Posterior vena cava (tissue), 2 donors: ENCODE measurements at places on chromosomes 3 and 15. TPM values are rescaled to one million over a fixed set of nuclear protein-coding genes. Genes with fewer than 3 reads are reported as not detected.

- no peak for DNase-seq
Observed at GRCh38 chr3:33117461-33117860, 3.6 kb downstream of the CRTAP start.

DNA sequence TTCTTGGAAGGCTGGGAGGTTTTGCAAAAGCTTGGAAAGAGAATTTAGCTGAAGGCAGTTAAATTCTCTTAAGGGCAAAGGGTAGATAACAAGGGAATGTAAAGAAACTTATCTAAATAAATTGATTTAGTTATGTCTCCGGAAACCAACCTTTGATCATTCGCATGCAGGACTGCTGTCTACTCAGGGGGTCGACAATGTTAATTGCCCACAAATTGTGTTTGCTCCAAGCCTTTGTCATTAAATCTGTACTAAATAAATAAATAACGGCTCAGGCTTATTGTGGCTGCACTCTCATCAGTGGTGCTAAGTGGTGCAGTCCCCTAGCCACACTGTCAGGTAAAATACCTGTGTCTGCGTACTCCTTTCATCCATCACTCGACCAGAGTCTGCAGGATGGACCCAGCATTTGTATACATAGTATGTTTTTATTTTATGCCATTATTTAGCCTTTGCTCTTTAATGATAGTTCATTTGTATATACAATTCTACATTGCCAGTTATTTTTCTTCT lies 497.4 kb upstream of the RASGRP1 start:
- DNase-seq, result no peak

DNA sequence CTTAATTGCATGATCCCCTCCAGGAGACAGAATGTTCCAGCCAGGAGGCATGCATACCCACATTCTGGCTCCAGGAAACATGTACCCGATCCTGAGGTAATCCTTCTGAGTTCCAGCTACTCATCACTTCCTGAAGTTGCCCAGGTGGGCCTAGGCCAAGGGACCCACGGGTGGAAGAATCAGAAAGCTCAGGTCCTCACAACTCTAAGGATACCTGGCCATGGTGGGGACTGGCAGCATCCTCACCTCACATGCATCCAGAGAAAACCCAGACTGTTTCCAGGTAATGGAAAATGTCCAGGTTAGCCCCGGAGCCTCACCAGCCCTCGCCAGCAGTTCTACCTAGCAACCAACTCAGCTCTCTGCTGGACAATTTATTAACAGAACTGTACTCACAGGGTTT lies 78.2 kb downstream of the DAPK2 start:
- DNase-seq, result peak; percentile 46

- DNase-seq, result no peak
Observed at GRCh38 chr15:85685356-85685755, 109.4 kb downstream of the KLHL25 start.

GRCh38 chr15:20340931-20341661 lies 200.5 kb downstream of the GOLGA6L6 start:
- peak; percentile 95 for DNase-seq

DNA sequence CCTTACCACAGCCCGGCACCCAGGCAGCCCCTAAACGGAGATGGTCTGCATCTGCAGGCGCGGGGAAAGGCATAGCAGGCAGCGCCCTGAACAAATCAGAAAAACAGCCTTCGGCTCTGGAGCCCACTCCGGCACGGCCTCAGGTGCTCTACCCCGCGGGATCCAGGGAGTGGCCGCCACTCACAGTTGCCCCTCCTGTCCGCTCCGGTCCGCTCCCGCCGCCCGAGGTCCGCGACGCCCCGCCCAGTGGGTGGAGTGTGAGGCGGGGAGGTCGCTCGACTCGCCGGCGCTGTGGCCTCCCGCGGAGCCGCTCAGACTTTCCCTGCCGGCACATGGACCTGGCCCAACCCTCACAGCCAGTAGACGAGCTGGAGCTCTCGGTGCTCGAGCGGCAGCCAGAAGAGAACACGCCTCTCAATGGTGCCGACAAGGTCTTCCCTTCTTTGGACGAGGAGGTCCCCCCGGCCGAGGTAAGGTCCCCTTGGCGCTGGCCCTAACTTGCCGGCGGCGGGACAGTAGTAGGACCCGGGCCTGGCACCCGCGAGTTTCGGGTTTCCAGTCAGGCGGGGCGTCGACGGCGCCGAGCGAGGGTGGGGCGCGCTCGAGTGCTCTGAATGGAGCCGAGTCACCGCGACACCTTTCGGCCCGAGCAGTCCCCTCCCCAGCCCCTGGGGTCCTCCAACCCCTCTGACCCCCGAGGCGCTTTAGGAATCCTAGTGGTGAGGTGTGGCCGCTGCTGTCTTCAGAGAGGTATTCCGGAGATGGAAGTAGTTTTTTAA lies at the start of gene C3orf52:
TSS of gene C3orf52 (plus strand) at position 314 of the 779 bp plus-strand sequence. CDS start at position 333, 19 bp downstream.
- peak; percentile 91 for DNase-seq

GRCh38 chr3:126530171-126531050 lies 6.5 kb downstream of the CHST13 start:
- DNase-seq, result peak; percentile 90

DNA sequence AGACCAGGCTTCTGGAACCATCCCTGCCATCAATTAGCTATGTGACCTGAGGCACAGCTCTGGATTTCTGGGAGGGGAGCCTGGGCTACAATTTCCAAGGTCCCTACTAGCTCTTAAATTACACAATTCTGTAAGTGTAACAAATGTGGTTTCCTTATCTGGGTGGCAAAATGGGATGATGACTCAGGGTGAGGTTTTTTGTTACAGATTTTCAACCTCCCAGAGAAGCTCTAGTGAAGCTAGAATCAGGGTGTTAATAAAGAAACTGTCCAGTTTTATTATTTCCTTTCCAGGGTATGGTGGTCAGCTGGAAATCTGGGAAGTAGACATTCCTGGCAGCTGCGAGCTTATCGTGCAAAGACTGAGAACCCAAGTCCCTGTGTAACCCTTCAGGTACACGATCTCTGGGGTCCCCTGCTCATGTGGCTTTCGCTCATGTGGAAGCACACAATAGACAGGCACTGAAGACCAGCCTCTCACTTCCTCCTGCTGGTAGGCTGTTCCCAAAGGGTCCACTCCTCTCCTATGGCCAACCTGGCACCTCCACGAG lies 7.3 kb downstream of the RAB27A start:
- DNase-seq, result no peak

GRCh38 chr15:31390777-31391486 lies 64.3 kb downstream of the KLF13 start:
- peak; percentile 72 for DNase-seq

DNA sequence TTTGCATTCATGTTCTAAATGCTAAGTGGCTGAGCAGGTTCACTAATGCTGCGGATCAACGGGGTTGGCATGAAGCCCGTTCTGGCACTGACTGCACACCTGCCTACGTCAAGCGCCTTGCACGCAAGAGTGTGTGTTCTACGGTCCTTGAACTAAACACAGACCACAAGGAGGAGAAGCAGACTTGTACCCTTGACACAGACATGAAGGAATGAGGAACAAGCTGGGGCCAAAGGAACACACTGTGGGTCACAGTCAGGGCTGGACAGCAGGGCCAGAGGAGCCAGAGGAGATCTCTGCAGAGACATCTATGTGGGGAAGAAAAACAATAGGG lies 48.0 kb upstream of the LDHAL6B start:
- no peak for DNase-seq

- peak; percentile 87 for DNase-seq
Observed at GRCh38 chr3:8607234-8608040, 37.2 kb downstream of the SSUH2 start.

- no peak for DNase-seq
Observed at GRCh38 chr15:37037850-37038715, 62.3 kb downstream of the MEIS2 start.

DNA sequence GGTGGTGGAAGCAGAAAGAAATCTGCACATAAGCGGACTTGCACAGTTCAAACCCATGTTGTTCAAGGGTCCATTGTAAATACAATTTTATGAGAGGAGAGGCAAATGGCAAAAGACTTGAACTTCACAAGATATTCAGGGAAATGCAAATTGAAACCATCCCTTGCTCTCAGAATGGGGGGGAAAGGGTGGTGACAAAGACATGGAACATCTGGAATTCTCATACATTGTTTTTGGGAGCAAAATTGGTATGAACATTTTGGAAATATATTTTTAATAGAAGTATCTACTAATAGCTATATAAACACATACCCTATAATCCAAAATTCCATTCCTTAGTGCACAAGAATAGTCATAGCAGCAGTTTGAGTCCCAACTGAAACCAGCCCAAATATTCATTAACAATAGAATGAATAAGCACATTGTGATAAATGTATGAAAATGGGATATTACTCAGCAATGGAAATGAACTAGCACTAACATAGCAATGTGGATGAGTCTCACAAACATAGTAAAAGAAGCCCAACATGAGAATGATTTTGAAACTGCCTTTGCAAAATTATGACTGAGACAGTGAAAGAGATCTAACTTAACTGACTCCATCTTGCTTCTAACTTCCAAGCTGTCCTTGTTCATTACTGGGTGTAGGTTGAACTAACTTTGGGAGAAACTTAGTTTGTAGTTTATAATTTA lies 77.2 kb downstream of the CD200R1L start:
- DNase-seq, result no peak

GRCh38 chr3:136604961-136605360 lies 147.2 kb downstream of the STAG1 start:
- no peak for DNase-seq

DNA sequence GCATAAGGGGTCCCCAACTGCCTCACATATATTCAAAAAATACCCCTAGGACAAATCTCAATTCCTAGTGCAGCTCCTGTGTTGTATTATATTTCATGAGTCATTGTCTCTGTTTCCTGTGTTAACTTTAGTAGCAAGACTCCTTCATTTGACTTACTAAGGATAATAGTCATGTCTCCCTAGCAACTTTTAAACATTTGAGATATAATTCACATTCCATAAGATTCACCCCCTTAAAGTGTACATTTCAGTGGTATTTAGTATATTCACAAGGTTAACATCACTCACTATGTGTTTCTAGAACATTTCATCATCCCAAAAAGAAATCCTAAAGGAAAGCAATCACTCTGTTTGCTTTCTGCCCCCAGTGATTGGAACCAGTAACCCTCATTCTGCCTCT lies 121.3 kb upstream of the WNT7A start:
- DNase-seq, result no peak

DNA sequence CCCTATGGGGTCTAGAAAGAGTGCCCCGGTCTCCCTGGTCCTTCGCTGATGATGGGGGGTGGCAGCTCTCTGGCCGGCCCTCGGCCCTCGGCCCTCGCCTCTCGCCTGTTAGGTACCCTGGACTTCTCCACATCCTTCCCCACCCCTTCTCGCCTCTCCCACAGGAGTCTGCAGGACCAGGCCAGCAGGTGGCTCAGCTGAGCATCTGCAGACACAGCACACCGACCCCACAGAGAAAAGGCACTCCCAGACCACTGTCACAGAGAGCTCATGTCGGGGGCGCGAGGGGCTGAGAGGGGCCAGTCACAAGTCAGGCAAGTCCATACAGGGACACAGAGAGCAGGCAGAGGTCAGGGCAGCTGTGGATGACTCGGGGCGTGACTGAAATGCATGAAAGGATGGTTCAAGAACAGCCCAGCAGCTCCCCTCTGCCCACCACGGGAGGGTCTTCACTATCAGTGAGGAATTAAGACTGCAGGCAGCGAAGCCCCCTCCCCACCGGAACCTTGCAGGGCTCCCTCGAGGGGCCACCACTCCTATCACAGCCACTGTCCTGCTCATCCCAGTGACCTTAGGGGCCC lies 181.7 kb upstream of the NSMCE3 start:
- DNase-seq, result no peak

GABRR3 gene
- total RNA-seq, result not detected

AHSG gene
- total RNA-seq, result not detected

SLCO2A1 gene
- total RNA-seq, result 102 TPM

PRR20G gene
- not detected for total RNA-seq

ZNF445 gene
- 14.8 TPM for total RNA-seq

PPCDC gene
- 11.0 TPM for total RNA-seq

CADM2 gene
- total RNA-seq, result 0.28 TPM

NR2E3 gene
- total RNA-seq, result not detected
